ENCODE measurements at places on chromosomes 16 and 17. TPM values are rescaled to one million over a fixed set of nuclear protein-coding genes. Genes with fewer than 3 reads are reported as not detected.

The HSF5 gene
- total RNA-seq: 0.26 TPM

The CCL7 gene
- total RNA-seq: not detected

The SNX20 gene
- 1.4 TPM for total RNA-seq

The C1QTNF1 gene
- 5.2 TPM for total RNA-seq

The KRT33A gene
- total RNA-seq: not detected

DNA sequence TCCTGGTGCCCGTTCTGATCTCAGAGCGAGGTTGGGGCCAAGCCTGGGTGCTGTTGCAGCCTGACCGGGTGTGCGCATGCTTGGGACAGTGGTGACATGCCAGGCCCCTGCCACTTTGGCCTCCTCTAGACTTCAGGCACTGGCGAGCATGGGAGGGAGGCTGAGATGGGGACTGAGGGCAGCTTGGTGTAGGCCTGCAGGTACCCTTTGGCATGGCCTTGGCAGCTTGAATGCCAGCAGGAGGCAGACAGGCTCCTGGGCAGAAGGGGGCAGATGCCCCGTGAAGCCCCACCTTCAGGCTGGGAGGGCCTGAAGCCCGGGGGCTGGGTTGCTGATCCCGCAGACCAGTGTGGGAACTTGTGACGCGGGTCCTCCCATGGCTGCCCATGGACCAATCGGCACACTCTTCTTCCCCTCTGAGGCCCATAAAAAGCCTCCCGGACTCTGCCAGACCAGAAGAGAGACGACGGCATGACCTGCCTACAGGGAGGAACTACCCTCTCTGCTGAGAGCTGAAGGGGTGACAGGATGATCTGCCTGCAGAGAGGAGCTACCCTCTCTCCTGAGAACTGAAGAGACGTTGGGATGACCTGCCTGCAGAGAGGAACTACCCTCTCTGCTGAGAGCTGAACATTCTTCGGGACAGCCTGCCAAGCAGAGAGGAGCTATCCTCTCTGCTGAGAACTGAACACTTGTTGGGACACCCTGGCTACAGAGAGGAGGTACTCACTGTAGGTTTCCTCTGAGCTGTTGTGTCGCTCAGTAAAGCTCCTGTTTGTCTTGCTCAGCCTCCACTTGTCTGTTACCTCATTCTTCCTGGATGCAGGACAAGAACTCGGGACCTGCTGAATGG lies 17.5 kb downstream of the RHOT1 start:
- DNase-seq: no peak

DNA sequence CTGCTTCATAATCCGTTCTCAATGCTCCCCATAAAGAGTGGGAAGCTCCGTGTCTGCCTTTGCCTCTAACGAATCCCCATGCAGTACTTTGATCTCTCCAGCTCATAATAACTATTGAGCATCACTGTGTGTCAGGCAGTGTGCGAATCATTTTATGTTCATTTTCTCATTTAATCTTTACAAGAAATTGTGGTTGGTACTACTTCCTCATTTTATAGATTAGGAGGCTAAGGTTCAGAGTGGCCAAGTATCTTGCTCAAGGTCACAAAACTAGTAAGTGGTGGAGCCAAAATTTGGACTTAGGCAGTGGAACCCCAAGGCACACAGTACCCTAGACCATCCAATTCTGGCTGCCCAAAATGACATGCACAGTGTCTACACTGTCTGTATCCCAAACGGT lies 44.8 kb downstream of the ABCC12 start:
- no peak for DNase-seq

GRCh38 chr17:72717676-72718075 lies 374.8 kb downstream of the SLC39A11 start:
- DNase-seq: no peak

DNA sequence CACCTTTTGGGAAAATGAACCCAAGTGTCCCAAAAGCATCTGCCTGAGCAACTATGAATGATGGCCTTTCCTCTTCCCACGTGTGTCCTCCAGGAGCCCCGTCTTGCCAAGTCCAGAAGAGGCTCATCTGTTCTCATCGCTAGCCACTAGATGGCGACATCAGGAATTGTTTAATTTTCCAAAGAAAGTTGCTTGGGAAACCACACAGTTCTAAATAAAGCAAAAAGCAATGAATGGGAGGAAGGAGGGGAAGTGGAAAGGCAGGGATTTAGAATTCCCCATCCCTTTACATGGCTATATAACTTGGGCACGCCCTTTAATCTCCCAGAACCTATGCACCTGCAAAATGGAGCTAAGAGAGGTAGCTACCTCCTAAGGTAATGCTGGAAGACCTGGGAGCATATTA lies 9.0 kb upstream of the CDH5 start:
- peak; percentile 73 for DNase-seq

- no peak for DNase-seq
These were observed 44.5 kb upstream of the CNTNAP4 start for GRCh38 chr16:76232704-76233103.

- no peak for DNase-seq
These were observed 21.0 kb downstream of the PMM2 start for GRCh38 chr16:8818504-8819270.

GRCh38 chr16:52074133-52074532 lies 472.8 kb downstream of the TOX3 start:
- no peak for DNase-seq

DNA sequence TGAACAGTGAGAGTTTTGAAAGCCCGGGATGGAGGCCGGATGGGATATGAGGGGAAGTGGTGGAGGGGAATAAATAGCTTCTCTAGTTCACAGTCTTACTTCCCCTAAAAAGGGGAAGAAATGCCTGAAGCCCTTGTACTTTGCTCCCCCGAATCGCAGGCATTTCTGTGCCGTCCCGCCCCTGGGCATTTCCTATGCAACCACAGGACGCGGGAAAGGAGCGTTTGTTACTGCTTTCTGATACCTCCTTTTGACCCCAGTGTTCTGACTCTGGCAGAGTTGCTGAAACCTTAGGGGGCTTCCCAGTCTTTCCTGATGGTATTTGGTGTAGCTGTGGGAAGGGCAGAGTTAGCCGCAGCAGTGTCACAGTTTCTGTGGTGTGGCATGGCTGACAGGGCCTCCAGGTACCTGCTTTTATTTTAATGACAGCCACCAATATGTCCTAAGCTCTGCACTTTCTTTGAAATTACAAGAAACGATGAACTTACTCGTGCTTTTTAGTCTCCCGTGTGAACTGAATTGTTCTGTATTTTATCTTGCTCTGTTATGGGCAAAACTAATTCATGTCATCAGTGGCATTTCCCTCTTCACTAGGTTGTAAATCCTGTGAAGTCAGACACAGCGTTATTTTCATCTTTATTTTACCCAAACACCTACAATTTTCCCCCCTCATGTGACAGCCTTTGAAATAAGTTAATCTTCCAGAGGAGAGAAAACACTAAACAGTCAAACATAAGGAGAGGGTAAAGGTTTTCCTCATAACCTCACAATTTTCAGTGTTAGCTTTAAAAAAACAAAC lies 27.1 kb downstream of the USP10 start:
- no peak for DNase-seq

DNA sequence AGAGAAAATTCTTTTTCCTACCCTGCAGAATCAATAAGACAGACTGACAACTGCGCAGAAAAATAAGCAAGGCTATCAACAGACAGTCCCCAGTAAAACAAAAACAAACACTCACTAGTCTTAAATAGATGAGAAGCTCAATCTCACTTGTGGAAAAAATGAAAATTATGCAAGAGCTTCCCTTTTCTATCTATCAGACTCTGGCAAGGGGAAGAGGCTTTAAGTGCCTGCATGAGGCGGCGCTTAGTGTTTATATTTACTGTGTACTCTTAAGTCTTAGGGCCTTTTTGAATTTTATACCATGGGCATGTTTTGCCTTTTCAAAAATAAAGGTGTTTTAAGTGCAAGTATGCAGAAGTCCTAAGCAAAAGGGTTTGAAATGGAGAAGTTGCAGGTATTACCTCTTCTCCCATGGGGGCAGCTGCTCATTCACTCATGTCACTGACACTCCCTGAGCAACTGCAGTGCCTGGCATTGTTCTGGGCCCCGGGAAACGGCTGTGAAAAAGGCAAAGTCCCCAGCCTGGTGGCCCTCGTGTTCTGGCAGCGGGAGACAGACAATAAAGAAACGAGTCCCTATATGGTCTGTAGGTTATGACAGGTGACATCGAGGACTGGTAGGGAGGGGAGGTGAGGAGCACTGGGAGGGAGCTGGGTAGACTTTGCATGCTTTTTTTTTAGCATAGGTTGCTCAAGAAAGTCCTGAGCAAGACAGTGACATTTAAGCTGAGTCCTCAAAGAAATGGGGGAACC lies 35.2 kb downstream of the HSBP1 start:
- no peak for DNase-seq
